ENCODE measurements at places on chromosomes 16 and 17.

DNA sequence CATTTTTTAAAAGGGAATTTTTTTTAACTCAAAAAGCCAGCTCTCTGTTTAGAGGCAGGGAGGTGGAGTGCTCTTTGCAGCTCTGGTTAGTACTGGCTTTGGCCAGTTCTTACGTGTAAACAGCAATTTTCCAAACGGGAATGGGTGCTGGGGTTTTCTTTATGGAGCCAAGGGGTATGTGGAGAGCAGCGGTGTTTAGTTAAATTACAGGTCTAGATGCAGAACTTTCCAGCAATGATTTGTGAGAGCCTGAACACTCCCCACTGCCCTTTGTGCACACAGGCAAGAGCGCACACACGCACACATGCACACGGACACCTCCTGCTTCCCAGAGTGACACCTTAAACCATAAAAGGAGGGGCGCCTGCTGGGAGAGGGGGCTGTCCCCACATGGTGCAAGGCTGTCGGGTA lies 140.2 kb downstream of the MSI2 start:
- DNase-seq, result peak; percentile 84

DNA sequence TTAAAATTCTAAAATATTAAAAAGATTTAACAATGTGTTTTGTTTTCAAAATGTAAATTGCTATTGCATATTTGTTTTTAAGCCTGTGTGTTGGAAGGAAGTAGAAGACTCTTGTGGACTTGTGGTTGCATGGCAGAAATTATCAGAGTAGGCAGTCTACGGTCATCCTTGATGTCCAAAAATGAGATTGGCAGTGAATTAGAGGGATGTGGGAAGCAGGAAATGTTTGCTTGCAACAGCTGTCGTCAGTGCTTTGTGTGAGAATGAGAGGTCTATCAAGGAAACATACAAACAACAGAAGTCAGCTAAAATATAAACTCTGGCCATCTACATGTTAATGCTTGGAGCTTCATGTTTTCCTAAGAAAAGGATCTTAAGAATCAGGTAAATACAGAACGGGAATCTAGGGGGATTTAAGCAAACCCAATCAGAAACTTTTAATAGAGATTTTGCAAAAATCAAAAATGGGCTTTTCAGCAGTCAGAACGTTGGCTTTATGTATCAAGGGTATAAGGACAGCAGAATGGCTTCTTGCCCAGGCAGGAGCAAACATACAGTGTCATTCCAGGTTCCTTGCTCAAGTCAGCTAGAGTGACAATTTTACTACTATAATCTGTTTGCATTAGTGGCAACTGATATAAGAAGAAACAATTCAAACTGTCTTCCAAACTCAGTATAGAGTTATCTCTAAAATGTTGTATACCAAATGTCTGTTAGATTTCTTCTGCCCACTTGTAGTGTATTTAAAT lies 196.7 kb downstream of the CYB561 start:
- DNase-seq, result no peak

- DNase-seq, result no peak
Observed at GRCh38 chr17:80153004-80153403, 6.1 kb upstream of the EIF4A3 start.

DNA sequence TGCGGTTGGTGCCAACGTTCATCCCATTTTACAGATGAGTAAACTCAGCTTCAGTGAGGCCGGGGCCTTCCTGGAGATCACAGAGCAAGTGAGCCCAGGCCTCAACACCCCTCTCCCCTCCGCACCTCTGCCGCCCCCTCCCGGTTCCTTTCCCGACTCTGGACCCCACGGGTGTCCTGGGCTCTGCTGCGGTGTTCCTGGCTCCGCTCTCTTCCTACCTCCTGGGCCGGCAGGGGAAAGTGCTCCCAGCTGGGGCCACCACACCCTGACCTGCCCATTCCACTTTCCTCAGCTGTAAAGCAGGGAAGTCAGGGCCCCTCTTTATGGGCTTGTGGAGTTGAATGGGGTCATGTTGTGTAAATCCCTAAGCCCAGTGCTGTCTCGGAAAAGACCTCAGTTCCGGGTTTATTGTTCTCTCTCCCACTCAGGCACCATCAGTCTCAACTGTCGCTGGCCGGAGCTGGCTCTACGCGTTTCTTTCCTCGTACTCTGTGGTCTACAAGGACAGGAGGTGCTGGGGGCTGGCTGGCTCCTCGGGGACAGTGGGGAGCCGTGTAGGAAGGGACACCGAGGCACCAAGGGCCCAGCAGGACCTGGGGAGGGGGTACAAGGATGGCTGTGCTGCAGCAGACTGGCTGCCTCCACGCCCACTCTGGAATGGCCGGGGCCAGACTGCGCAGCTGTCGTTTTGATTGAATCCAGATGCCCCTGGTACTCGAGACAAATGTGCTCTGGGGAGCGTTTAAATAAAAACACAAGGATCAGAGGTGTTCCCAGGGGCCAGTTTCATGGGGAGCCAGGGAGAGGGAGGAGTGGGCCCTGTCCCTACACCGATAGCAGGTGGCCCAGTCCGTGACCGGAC lies 21.7 kb upstream of the ACSF3 start:
- no peak for DNase-seq

DNA sequence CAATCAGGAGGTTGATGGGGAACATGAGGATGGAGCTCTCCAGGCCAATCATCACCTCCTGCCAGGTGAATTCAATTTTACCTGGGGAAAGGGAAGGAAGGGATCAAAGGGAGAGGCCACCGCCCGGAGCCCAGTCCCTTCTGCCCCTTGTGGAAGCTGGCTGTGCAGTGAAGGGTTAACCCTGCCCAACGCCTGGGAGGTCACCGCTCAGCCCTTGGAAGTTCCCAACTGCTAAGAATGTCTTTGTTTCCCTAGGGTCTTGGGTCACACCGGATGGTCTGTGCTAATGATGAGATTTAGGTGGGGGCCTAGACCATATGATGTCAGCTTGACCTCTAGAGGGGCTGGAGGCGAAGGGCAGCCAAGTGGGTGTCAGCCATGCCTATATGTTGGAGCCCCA lies 52.1 kb upstream of the GCSH start:
- DNase-seq, result no peak

DNA sequence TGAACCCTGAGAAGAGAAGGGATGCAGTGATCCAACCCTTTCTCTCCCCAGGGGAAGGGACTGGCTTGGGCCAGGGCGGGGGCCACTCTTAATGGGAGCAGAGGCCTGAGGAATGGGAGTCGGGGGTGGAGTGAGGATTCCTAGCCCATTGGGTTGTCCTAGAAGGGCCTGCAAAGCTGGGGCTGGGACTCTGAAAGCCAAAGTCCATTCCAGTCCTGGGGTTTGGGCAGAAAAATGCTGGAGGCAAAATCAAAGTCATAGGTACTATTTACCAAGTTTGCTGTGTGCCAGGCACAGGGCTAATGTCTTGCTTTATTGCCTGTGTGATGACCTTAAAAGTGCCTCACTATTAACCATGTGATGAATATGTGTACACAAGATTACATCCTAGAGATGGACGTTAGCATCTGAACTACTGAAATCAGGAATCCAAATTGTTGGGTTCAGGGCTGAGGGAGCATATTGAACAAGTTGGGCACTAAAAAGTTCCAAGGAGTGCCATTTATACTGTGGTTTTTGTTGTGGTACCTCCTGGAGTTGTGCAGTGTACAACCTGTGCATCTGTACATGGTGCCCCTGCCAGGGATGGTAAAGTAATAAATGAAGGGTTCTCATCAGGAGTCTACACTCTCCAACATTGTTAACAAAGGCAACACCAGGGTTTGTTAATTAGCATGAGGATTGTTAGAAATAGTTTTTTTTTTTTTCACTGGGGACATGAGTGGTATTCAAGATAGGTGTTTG lies 84.4 kb upstream of the NKD1 start:
- no peak for DNase-seq

DNA sequence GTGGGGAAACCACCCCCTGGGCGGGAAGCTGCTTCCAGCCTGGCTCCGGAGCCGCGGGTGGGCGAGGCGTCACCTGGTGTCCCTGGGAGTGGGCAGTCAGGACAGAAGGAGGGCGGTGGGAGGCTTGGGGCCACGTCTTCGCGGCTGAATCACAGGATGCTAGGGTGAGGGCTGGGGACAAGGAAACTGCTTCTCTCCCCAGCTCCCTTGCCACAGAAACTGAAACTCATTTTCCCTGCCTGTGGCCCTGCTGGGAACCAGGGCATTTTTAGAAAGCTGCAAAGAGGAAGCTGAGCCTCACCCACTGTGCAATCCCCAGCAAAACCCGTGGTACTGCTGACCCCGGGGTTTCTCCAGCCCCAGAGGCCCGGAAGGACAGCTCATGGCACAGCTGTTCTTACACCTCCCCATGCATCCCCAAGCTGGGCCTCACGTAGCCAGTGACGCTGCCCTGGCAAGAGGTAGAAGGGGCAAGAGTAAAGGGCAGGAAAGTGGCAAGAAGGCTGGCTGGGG lies 8.2 kb downstream of the RHBDF2 start:
- no peak for DNase-seq

GRCh38 chr16:58493756-58494431 lies 6.0 kb upstream of the NDRG4 start:
- DNase-seq, result no peak

- DNase-seq, result no peak
Observed at GRCh38 chr16:85641776-85642176, 28.7 kb downstream of the GSE1 start.

DNA sequence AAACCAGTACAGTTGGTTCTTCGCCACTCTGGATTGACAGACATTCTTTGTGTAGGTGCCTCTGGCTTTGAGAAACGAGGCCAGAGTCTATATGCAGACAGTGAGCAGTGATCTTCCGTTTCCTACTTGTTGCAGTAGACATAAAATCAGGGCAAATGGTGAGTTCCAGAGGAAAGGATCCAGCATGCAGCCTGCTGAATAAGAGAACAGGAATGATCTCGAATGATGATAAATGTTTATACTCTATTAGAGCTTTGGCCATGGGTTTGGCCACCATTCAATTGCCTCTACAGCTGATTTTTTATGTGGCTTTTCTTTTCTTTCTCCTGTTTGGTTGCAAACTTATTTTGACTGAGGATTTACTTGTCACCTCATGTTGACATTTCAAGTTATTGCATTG lies 286.7 kb downstream of the IRX3 start:
- no peak for DNase-seq

GRCh38 chr16:75420987-75421819 lies 12.1 kb downstream of the CFDP1 start:
- no peak for DNase-seq

DNA sequence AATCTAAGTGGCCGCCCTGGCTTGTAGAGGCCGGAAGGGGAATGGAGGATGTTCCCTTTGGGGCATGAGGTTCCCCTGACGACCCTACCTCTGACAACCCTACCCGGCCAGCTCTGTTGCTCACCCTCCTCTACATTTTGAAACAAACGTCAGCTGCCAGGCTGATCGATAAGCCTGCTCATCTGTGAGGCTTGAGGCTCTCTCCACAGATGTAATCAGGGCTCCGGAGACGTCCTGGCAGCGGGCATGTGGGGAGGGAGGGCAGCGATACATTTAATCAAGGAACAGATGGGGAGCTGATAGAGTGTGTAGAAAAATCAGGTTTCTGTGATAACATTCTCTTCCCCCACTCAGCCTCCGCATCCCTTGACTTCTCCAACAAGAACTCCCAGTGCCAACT lies 212.3 kb upstream of the SDK2 start:
- no peak for DNase-seq

- no peak for DNase-seq
Observed at GRCh38 chr17:34318474-34318873, 761 bp upstream of the CCL8 start.

GRCh38 chr16:57061084-57061905 lies 31.1 kb upstream of the CPNE2 start:
- DNase-seq, result no peak

DNA sequence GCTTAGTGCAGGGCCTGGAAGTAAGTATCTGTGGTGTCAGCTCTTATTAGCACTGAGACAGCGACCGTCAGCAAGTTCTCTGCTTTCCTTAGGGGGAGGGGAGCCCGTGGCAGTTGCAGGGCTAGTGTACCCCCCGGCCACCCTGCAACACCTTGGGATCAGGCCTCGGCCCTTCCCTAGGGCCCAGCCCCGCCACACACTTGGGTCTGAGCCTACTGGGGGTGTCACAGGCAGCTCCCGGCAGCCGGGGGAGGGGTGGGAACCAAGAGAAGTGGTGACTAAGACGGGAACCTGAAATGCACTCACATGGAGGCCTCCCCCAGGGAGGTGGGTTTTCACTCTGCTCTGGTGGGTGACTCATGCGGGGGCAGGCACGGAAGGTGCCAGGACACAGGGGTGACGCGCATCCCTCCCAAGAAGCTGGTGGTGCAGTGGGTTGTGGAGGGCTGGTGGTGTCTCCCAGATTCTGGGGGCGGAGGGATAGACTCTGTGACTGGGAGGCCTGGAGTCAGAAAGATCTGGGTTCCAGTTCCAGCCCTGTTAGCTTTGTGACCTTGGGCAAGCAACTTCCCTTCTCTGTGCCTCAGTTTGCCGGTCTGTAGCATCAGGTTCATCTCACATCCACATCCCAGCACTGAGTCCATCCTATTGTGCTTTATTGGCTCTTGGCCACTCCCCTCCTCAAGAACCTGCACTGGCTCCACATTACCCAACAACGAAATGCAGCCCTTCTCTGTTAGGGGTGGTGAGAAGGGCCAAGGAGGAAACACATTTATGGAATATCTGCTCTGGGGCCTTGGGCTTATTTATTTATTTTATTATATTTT lies 44.5 kb downstream of the LAT start:
- no peak for DNase-seq

- no peak for DNase-seq
Observed at GRCh38 chr17:32357615-32358014, 7.7 kb downstream of the ZNF207 start.

DNA sequence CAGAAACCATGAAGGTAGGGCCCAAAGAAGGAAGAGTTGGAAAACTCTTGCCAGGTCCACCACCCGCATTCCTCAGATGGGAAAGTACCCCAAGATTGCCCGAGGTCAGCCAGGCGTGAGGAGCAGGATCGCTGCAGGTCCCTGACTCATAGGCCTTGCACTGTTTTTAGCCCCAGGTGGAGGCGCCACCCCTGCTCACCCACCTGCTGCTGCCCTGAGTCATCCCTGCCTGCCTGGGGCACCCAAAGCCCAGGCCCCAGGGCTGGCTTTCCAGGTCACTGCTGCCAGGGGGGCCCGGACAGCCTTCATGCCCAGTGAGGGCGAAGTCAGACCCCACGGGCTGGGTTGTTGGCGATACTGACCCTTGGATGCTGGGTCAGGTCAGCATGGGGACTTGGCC lies 100.9 kb downstream of the AMFR start:
- DNase-seq, result no peak

DNA sequence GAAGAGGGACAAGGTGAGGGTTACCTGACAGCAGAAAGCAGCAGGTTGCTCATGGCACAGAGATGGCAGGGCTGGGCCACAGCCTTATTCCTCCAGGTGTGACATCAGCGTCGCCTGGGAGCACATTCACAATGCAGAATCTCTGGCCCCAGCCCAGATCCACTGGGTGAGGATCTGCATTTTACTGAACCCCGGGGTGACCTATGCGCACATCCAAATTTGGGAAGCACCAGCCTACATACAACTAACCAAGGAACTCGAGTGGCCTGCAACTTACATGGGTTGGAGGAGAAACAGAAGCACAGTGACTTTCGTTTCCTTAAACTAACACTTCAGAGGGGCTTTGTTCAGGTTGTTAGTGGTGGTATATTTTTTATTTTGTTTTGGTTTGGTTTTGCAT lies 17.6 kb downstream of the CPPED1 start:
- DNase-seq, result no peak

- DNase-seq, result no peak
Observed at GRCh38 chr17:73291260-73291801, 20.5 kb downstream of the CDC42EP4 start.
